D341Med (cell line): ENCODE measurements at places on chromosomes 5 and 9.

GRCh38 chr5:78779771-78780616 is 131.4 kb upstream of the LHFPL2 start:
- DNase-seq = peak; percentile 44

DNA sequence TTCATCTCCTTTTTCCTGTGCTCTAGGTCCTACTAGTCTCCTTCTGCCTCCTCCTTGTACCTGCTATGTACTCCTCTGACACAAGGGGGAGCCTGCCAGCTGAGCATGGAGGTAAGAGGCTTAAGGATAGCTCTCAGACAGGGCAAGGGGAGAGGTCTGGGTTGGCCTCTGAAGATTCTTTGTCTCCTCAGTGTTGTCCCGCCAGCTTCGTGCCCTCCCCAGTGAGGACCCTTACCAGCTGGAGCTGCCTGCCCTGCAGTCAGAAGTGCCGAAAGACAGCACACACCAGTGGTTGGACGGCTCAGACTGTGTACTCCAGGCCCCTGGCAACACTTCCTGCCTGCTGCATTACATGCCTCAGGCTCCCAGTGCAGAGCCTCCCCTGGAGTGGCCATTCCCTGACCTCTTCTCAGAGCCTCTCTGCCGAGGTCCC is 3.8 kb downstream of the CREB3 start:
- peak; percentile 80 for DNase-seq

DNA sequence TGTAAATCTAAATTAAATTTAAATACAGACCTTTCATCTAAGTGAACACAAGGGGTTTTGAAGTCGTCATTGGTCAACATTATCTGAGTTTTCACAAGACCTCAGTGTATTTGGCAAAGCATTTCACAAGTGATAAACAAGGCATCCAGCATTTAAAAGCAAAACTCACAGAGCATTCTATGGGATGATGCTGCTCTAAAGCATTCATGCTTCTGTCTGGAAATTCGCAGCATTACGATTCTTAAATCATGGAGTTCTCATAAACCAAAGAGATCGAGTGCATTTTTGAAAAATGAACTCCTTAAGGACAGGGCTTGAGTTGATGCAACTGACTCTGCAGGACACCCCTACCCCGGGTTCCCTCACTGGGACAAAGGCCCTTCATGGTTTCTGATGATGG is 46.1 kb upstream of the SPATA31E1 start:
- no peak for DNase-seq

DNA sequence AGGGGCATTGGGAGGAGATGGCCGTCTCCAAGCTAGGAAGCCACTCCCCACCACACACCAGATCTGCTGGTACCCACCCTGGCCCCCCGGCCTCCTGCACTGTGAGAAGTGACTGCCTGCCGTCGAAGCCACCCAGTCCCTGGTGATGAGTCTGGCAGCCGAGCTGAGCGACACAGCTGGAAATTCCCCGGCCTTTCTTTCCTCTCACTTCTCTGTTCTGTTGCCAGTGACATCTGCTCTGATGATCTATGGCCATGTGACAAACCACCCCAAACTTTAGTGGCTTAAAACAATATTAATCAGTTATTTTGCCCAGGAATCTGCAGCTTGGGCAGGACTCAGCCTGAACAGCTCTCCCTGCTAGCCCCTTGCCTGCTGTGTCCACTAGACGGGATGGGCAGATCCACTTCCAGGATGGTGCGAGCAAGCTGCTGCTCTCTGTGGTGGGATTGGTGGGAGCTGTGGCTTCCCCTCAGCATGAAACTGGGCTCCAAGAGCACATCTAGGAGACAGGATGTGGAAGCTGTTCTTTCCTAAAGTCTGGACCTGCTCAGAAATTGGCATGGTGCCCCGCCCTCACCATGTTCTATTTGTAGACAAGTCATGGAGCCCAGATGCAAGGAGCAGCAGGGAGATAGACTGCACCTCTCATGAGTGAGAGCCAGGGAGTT is 211.2 kb downstream of the GADD45G start:
- no peak for DNase-seq
